ENCODE measurements at places on chromosomes 7 and 10.

GRCh38 chr7:108322925-108323832 is 133.1 kb downstream of the NRCAM start:
- no peak for DNase-seq

DNA sequence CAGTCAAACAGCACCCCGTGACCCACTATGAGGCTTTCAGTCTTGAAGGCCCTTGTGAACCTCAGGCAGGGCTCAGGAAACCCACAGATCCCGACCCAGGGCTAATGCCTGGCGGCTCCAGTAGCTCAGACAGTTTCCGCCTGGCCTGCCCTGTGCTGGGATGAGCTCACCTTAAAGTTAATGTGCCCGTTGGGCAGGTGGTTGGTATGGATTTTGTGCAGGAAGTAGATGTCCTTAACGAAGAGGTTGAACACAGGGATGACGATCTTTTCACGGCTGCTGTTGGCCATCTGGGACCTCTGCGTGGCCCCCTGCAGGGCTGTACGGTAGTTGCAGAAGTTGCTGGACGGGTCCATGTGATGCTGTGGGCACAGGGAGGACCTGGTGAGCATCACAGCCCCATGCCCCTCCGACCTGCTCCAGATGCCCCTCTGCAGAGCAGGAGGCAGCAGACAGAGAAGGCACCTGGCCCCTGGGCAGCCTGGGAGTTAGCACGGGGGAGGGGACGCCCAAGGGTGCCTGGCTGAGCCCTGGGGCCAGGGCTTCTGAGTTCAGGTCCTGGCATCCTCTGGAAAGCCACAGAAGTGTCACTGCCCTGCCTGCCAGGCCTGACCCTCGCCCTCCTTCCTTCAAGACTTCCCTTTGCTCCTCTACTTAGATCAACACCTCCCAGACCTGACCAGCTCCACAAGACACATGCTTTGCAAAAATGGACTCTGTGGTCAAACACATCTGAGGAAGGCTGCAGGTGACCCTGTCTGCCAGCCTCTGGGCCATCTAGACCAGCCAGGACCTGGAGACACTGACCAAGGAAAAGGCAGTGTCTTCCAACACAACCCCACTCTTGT is 59.8 kb downstream of the CSGALNACT2 start:
- no peak for DNase-seq

- DNase-seq: no peak
These were observed at the start of gene TFPI2 for GRCh38 chr7:93890464-93891068. TSS of gene TFPI2 (minus strand) at chr7:93890753. CDS start at chr7:93890678, 75 bp downstream.

DNA sequence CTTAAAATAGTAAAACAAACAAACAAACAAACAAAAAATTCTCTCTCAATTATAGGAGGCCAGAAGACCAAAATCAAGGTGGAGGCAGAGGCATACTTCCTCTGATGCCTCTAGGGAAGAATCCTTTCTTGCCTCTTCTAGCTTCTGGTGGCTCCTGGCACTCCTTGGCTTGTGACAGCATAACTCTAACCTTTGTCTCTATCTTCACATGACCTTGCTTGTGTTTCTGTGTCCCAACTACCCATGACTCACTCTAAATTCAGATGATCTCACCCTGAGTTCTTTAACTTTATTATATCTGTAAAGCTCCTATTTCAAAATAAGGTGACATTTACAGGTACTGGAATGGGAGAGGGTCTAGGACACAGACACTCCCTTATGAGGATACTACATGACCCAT is 88.3 kb upstream of the ANTXRL start:
- no peak for DNase-seq

DNA sequence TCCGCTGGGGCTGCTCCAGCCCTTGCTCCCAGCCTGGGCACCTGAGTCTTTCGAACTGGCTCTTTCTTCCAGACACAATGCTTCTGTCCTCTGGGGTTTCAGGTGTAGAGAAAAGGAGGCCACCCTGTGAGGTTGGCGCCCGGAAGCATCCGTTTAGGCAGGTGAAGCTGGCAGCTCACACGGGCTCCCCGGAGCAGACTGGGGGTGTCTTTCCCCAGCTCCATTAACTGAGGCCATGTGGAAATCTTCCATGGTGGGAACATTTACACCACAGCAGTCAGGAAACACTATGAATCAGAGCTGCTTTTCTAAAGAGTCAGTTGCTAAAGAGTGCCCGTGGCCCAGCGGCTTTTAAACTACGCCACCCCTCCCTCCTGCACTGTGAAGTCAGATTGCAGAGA is 29.2 kb downstream of the PRKAG2 start:
- no peak for DNase-seq

- no peak for DNase-seq
These were observed 172.1 kb downstream of the DIP2C start for GRCh38 chr10:517241-517830.

DNA sequence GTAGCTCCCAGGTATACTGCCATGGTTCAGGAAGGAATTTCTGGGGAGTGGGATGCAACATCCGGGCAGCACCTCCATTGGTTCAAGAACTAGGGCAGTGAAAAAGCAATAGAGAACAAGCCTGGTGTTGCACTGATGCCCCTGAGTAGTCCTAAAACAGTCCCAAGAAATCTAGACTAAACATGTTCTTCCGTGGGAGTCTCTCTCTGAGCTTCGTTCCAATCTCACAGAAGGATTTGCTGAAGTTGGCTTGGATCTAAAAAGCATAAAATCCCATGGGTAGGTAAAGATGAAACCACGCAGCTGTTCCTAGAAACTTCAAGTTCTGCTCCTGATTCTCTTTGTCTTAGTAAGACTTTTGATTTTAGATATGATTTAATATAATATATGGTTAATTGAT is 154.5 kb downstream of the PLXDC2 start:
- no peak for DNase-seq
